RWPE2 (cell line): ENCODE measurements at places on chromosomes 7 and 10.

GRCh38 chr10:113518816-113519591, 33.8 kb upstream of the HABP2 start:
- DNase-seq = no peak

DNA sequence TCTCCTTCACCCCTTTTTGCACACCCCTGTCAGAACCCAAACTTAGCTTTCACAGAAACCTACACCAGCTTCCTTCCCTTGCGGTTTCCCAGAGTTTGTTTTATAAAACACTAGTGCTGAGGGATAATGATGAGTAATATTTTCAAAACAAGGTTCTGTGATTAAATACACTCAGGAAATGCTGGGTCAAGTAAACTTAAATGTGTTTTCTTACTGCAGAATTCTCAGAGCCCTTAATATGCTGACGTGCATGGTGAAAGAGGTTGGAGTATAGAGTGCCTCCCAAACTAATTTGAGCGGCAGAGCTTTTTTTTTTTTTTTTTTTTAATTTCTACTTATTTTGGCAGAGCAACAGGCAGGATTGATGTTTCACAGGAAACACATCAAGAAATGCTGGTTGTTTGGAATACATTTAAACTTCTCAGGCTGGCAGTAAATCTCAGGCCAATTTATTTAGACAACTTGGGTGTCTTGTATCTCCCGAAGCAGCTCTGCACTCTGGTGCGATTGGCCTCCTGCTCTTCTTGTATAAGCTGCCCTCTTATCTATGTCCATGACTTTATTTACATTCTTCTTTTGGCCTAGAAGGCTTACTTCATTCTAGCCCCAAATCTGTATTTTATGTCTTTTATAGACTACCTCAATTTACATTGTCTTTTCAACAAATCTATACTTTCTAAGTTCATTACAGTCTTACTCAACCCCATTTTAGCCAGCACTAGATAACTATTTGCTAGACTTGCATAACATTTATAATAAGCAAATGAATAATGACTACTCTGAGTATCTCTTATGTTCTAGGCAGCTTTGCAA, 165.4 kb downstream of the BMPER start:
- DNase-seq = no peak

- no peak for DNase-seq
These were observed 5.0 kb downstream of the NDST2 start for GRCh38 chr10:73806176-73806950.

- no peak for DNase-seq
These were observed 675 bp upstream of the ATE1 start for GRCh38 chr10:121928528-121928884.

DNA sequence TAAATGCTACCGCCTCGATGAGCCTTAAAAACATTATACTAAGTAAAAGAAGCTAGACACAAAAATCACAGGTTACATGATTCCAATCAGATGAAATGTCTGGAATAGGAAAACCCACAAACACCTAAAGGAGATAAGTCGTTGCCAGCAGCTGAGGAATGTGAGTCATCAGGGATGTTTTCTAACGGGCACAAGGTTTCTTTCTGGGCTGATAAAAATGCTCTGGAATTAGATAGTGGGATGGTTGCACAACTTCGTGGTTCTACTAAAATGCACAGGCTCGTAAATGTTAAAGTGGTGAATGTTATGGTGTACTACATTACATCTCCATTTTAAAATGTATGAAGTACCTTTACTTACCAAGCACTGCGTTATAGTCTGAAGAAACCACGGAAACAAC, 9.7 kb downstream of the ABLIM1 start:
- DNase-seq = no peak

DNA sequence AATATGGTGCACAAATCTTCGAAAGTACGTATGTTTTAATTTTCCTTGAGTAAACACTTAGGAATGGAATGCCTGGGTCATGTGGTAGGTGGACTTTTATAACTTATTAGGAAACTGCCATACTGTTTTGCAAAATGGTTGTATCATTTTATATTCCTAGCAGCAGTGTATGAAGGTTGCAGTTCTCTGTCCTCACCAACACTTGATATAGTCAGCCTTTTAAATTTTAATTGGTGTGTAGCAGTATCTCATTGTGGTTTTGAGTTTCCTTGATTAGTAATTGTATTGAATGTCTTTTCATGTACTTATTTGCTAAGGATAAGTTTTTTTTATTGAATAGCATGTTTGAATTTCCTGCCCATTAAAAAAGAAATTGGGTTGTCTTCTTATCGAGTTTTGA, 926 bp upstream of the PCBD1 start:
- DNase-seq = no peak

GRCh38 chr7:139358541-139359365, 941 bp upstream of the LUC7L2 start:
- DNase-seq = no peak
